ENCODE measurements at places on chromosomes 7 and 10.

DNA sequence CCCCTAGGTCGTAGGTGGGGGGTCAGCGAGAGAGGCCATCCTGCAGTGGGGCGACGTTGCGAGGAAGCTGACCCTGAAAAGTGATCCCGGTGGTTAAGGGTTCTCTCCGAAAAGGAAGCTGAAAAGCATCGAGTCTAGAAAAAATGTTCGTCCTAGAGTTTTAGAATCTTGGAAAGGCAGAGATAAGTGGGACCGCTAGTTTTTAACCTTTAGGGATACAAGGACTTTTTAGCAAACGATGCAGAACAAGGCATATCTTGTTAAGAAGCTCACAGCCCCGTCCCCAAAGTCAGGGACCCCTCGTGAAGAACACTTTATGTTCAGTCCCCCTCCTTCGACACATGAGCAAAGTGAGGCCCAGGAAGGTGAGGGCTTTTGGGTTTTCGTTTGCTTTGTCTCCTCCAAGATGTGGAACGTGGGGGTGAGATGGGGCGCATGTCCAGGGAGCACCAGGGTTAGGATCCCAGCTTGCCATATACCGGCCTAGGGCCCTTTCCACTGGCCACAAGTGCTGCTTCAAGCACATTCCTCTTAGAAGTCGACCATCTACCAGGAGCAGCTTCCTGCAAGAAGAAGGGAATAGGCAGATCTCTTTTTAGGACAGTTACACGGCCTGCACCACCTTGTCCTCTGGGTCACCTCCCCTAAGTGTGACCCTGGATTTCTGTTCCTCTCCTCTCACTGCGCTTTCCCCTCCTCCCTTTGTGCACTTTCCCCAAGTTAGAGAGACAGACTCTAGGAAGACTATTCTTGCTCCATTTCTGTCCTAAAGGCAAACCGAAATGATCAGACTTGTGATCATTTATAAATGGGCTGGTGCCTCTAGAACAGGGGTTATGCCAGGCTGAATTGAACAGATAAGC lies 969 bp downstream of the SLC35G1 start:
- DNase-seq = no peak

GRCh38 chr10:97230146-97230545 lies 44.4 kb upstream of the SLIT1 start:
- no peak for DNase-seq

DNA sequence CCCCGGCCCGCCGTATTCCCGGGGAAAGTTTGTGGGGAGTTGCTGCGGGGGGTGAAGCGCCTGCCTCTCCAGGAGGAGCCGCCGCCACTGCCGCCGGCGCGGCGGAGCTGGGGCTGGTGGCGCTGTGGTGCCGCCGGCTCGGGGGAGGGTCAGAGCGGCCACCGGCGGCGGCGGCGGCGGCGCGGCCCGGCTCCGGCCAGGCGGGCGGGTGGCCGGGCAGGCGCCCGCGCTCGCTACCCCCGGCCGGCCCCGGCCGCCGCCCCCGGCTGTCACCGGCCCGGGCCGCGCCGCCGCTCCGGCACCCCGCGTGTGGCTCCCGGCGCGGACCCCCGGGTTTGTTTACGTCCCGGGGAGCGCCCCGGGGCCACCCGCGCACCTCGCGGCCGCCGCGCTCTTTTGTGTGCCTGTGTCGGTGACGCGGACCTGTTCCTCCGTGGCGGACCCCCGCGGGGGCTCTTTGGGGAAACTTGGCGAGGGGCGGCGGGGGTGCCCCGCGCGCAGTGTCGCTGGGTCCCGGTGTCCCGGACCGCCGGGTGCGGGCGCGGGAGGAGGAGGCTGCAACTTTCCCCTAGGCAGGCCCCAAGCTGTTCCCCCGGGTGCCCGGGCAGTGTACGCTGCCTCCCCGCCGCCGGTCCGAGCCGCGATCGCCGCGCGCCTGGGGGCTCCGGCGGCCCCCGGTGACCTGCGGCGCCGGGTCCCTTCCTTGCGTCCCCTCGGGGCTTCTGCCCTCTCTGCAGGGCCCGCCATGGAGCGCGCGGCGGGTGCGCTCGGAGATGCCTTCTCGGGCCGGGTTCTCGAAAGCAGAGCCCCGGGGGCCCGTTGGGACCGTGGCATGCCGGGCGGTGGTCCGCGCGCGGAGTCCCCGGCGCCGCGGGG lies 593 bp upstream of the CUX1 start:
- peak; percentile 74 for DNase-seq

- no peak for DNase-seq
Observed at GRCh38 chr10:11046776-11047160, 29.1 kb downstream of the CELF2 start.

- no peak for DNase-seq
Observed at GRCh38 chr7:113890331-113891030, 28.3 kb downstream of the PPP1R3A start.

Data from suprapubic skin (tissue), 4 donors.